ENCODE measurements at places on chromosomes 1 and 21.

DNA sequence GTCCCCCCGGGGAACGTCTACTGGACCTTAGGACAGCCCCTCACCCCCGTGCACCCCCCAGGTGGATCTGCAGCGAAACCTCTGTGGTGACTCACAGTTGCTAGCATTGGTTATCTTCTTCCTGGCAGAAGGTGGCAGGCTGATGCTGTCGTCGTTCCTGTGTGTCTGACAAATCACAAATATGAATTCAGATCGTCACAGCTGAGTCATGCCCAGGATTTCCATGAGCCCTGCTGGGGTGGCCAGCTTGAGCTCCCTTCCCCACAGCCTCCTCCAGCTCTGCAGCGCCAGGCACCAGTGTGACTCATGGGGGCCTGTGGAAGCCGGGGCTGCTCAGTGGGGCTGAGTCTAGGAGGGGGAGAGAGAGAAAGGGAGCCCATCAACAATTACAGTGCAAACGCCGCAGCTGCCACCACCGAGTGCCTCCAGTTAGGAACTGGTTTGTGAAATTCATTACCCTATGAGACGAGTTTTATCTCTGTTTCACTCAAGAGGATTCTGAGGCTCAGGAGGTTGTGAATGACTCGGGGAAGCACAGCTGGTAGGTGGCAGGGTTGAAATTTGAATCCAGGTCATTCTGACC is 197.9 kb downstream of the DYRK1A start:
- peak; percentile 88 for DNase-seq

- DNase-seq, result no peak
Measured at GRCh38 chr1:79617777-79618176, 611.2 kb upstream of the ADGRL4 start.

DNA sequence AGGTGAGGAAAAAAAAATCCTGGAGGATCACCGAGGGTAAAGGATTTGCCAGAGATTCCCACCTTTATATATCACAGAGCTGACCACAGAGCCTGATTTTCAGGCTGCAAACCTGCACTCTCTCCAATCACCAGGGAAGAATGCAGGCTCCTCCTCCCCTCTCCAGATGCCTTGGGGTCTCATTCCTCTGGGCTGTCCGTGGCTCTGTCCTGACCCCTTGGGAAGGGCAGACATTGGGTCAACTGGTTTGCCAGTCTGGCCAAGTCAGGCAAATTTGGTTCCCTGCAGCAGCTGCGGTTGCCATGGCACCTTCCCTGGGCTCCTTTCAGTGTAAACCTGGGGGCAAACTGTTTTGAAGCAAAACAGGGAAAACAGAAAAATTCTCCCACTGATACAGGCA is 11.6 kb upstream of the OPRD1 start:
- no peak for DNase-seq

- no peak for DNase-seq
Measured at GRCh38 chr1:228423404-228424053, 6.9 kb upstream of the TRIM17 start.

DNA sequence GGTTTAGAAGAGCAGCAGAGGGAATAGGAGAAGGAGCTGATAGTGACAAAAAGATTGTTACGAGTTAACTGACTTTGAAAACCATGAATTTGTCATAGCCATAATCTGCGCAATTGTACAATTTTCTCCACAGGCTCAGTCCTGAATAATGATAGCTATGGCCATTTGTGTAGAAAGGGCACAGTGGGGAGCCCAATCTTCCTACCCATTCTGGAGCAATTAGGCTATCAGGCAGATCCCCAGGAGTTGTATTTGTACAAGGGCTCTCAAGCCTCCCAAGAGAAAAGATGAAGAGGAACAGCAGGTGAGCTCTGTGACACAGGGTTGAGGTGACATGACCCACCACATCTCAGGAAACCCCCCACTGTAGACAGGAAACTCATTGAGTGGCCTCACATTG is 42.1 kb upstream of the SAMD13 start:
- no peak for DNase-seq
